ENCODE measurements at places on chromosomes 2 and 18. TPM values are rescaled to one million over a fixed set of nuclear protein-coding genes. Genes with fewer than 3 reads are reported as not detected.

GRCh38 chr2:127185705-127186104, 34.4 kb downstream of the CYP27C1 start:
- no peaks in the 10 kb centered on the region for H3K36me3 ChIP-seq
- H3K27ac ChIP-seq = no peak overlapping the region
- H3K4me3 ChIP-seq = no peak overlapping the region
- peaks cover 7% of the 10 kb centered on the region for H3K4me1 ChIP-seq
- H3K27me3 ChIP-seq = peaks cover 19% of the 10 kb centered on the region

DES gene
- not detected for total RNA-seq

GRCh38 chr2:46411245-46411641, 68.1 kb upstream of the TMEM247 start:
- no peaks in the 10 kb centered on the region for H3K36me3 ChIP-seq
- H3K4me1 ChIP-seq = no peaks in the 10 kb centered on the region
- DNase-seq = no peak
- no peak overlapping the region for H3K4me3 ChIP-seq
- H3K27ac ChIP-seq = no peak overlapping the region
- H3K27me3 ChIP-seq = peaks cover 7% of the 10 kb centered on the region

DSG1 gene
- total RNA-seq = not detected

GRCh38 chr2:48362515-48362914, 167.4 kb upstream of the STON1 start:
- no peaks in the 10 kb centered on the region for H3K27me3 ChIP-seq
- H3K27ac ChIP-seq = peak overlapping the region; percentile 55
- no peak for DNase-seq
- peaks cover 34% of the 10 kb centered on the region for H3K4me1 ChIP-seq
- no peak overlapping the region for H3K4me3 ChIP-seq
- H3K36me3 ChIP-seq = peaks cover 30% of the 10 kb centered on the region

DNA sequence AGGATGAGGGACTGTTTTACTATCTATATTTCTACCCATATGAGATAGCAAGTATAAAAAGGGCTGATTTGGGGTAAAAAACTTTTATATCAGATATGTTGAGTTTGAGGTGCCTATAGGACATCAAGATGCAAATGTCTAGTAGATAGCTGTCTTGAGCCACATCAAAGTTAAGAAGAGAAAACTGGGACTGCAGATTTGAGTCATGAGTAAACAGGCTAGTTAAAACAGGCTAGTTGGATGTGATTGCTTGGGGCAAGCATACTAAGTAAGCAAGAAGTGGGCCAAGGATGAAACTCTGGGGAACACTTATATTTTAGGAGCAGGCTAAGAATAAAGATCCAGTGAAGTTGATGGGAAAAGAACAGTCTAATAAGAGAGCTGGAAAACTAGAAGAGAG, 2.8 kb upstream of the SCRN3 start:
- peaks cover 55% of the 10 kb centered on the region for H3K4me1 ChIP-seq
- peak overlapping the region; percentile 10 for H3K27ac ChIP-seq
- H3K27me3 ChIP-seq = no peaks in the 10 kb centered on the region
- no peak overlapping the region for H3K4me3 ChIP-seq
- H3K36me3 ChIP-seq = peaks cover 29% of the 10 kb centered on the region
- DNase-seq = no peak

GRCh38 chr2:99710721-99711120, 220.9 kb upstream of the REV1 start:
- H3K27ac ChIP-seq = no peak overlapping the region
- H3K4me1 ChIP-seq = no peaks in the 10 kb centered on the region
- no peak overlapping the region for H3K4me3 ChIP-seq
- no peaks in the 10 kb centered on the region for H3K36me3 ChIP-seq
- DNase-seq = no peak

- H3K36me3 ChIP-seq = no peaks in the 10 kb centered on the region
- H3K4me1 ChIP-seq = peaks cover 4% of the 10 kb centered on the region
- H3K27me3 ChIP-seq = peaks cover 5% of the 10 kb centered on the region
- DNase-seq = no peak
These were observed 24.9 kb upstream of the PDCL3 start for GRCh38 chr2:100537918-100538317.

FOXD4L1 gene
- 0.32 TPM for total RNA-seq

- H3K27me3 ChIP-seq = no peaks in the 10 kb centered on the region
- H3K36me3 ChIP-seq = no peaks in the 10 kb centered on the region
- H3K4me3 ChIP-seq = no peak overlapping the region
- no peaks in the 10 kb centered on the region for H3K4me1 ChIP-seq
- no peak for DNase-seq
These were observed 242.1 kb upstream of the RBMS1 start for GRCh38 chr2:160735696-160736095.

DCDC2C gene
- total RNA-seq = not detected

FN1 gene
- 2.7 TPM for total RNA-seq

GRCh38 chr2:152497481-152498052, 162.6 kb downstream of the FMNL2 start:
- DNase-seq = no peak
- H3K4me1 ChIP-seq = peaks cover 18% of the 10 kb centered on the region

- no peaks in the 10 kb centered on the region for H3K36me3 ChIP-seq
- no peaks in the 10 kb centered on the region for H3K4me1 ChIP-seq
- no peak overlapping the region for H3K27ac ChIP-seq
- no peaks in the 10 kb centered on the region for H3K27me3 ChIP-seq
These were observed 255.3 kb downstream of the VAPA start for GRCh38 chr18:10169064-10169562.

GRCh38 chr2:205586626-205587025, 95.7 kb upstream of the NRP2 start:
- H3K36me3 ChIP-seq = no peaks in the 10 kb centered on the region
- no peaks in the 10 kb centered on the region for H3K4me1 ChIP-seq
- no peak for DNase-seq
- no peak overlapping the region for H3K4me3 ChIP-seq

DNA sequence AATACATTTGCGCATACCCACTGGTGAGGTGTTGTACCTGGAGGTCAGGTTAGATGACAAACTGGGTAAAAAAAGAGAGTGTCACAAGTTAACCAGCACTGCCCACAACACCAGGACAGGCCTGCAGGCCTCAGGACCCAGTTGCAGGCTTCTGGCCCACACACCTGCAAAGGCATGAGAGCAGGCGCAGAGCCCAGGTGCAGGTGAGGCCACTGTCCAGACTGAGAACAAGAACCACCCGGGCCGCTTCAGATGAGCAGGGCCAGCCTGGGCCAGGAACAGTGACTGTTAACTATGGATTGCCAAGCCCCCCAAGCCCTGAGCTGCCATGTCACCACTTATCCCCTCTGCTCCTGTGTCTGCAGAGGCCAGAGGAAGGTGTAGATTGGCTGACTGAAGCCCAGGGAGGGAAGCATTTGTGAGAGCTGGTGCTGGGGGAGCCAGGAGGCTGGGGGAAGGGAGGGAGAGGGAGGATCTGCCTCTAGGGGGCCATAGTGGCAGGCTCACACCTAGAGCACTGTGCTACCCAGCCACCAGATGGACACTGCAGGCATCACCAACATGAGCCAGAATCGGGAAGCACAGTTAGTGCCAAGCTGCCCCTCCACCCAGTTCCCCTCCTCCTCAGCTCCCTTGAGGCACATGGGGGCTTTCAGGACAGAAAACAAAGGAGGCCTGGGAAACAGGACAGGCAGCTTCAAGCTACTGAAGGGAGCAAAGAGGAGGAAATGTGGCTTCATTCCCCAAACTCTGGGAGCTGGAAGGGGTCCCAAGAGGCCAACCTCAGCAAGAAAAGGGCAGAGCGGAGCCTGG, 35.4 kb downstream of the SFXN5 start:
- H3K4me1 ChIP-seq = no peaks in the 10 kb centered on the region
- no peak for DNase-seq
- H3K27me3 ChIP-seq = no peaks in the 10 kb centered on the region

GRCh38 chr2:2505604-2506003, 174.5 kb upstream of the MYT1L start:
- H3K27ac ChIP-seq = no peak overlapping the region
- H3K27me3 ChIP-seq = no peaks in the 10 kb centered on the region
- no peak for DNase-seq
- no peak overlapping the region for H3K4me3 ChIP-seq
- H3K36me3 ChIP-seq = no peaks in the 10 kb centered on the region

ADGRF3 gene
- total RNA-seq = 2.9 TPM

ALLC gene
- total RNA-seq = not detected

DNA sequence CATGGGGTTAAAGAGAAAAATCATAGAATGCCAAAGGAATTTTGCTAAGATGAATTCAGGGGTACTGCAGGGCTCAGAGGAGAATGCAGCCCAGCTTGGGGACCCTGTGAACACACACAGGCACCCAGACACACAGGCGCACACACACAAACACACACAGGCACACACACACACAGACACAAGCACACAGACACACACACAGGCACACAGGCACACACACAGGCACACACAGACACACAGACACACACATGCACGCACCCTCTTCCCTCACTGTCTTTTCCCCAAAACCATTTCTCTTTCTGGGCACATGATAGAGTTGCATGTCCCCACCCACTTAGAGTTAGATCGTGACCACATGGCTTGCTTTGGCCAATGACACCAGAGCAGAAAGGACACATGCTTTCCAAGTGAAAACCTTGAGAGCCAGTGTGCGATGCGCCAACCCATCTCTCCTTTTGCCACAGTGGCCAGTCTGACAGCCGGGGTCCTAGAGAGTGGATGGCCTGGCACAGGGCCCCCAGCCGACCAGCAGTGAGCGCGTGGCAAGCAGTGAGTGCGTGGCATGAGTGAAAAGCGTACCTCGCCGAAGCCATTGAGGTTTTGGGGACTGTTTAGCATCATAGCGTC, 163.3 kb downstream of the KLHL29 start:
- H3K4me1 ChIP-seq = peaks cover 11% of the 10 kb centered on the region
- no peak overlapping the region for H3K4me3 ChIP-seq
- DNase-seq = no peak
- H3K27me3 ChIP-seq = no peaks in the 10 kb centered on the region
- no peaks in the 10 kb centered on the region for H3K36me3 ChIP-seq

DNA sequence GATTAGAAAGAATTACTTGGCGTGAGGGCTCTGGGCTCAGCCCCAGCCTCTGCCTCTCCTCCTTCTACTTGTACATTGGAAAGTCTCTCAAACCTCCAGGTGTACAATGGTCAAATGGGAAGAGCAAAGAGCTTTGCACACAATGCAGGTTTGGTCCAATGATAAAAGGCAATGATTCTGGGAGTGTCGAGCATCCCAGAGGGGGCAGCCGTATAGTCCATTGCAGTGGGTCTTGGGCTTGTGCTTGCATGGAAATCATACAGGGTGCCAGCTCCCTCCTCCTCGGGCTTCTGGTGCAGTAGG, 98.0 kb upstream of the NCK2 start:
- H3K4me3 ChIP-seq = no peak overlapping the region
- DNase-seq = no peak
- H3K36me3 ChIP-seq = no peaks in the 10 kb centered on the region
- H3K27me3 ChIP-seq = peaks cover 10% of the 10 kb centered on the region

ALPI gene
- total RNA-seq = not detected

DNA sequence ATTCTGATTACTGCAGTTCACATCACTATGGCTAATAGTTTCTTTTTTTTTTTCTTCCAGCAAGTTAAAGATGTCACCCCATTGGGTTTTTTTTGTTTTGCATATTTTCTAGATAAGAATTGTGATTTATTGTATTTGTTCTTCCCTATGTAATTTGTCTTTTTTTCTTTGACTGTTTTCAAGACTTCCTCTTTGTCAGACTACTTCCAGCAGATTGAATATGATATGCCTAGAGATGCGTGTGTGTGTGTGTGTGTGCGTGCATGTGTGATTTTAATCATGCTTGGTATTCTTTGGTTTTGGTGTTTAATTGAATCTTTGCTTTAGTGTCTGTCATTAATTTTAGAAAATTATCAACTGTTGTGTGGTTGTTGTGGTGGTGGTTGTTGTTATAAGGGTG, 166.7 kb upstream of the SLC39A10 start:
- H3K27me3 ChIP-seq = no peaks in the 10 kb centered on the region
- no peak overlapping the region for H3K27ac ChIP-seq
- no peak for DNase-seq
